ENCODE measurements at places on chromosomes 5 and 9. TPM values are rescaled to one million over a fixed set of nuclear protein-coding genes. Genes with fewer than 3 reads are reported as not detected.

FUT7 gene
- not detected for total RNA-seq

EIF4E1B gene
- total RNA-seq: not detected

SLC45A2 gene
- 2.1 TPM for total RNA-seq

NKD2 gene
- total RNA-seq: 23.3 TPM

MXD3 gene
- 29.5 TPM for total RNA-seq

BSPRY gene
- total RNA-seq: 9.0 TPM

RAI14 gene
- total RNA-seq: 83.1 TPM

PDE6A gene
- not detected for total RNA-seq

PCDHA1 gene
- not detected for total RNA-seq

RNF183 gene
- total RNA-seq: 0.77 TPM

OCLN gene
- 57.5 TPM for total RNA-seq

GRCh38 chr9:26524267-26524666 lies 368.3 kb downstream of the CAAP1 start:
- no peak for DNase-seq

DNA sequence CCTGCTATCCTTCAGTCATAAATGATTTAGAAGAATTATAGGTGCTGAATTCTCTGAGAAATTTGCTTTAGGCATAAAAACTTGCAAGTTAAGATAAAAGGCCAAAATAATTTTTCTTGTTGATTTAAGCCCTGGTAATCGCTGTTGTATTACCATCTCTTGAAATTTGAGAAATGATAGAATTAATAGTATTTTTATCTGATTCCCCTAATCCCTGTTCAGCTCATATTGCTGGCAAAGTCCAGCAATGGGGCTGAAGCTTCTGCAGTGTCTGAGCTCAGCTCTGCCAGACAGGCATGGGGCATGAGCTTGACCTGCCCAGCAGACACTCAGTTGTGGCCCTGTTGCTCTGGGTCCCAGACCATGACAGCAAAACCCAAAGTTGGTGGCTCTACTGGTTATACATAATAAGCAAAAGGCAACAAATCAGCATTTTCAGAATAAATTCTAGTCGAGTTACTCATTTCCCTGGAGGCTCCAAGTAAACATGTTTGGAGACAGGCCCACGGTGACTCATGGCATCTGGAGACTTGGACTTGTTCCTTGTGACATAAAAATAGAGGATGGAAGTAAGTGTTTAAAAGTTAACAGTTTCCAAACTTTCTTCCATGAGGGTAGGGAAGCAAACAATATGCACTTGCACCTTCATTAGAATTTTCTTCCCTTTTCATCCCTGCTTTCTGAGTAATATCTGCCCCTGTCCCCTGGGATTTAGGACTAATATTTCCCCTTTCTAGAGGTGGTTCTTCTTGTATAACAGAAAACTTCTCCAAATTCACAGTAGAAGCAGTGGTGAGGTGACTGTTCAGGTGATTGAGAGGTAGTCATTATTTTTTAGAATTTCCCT lies 60.2 kb upstream of the SLC2A8 start:
- DNase-seq: no peak

GRCh38 chr5:160545832-160546231 lies 124.2 kb downstream of the PTTG1 start:
- no peak for DNase-seq

- no peak for DNase-seq
These were observed 420.2 kb downstream of the AGTPBP1 start for GRCh38 chr9:85321561-85321960.

DNA sequence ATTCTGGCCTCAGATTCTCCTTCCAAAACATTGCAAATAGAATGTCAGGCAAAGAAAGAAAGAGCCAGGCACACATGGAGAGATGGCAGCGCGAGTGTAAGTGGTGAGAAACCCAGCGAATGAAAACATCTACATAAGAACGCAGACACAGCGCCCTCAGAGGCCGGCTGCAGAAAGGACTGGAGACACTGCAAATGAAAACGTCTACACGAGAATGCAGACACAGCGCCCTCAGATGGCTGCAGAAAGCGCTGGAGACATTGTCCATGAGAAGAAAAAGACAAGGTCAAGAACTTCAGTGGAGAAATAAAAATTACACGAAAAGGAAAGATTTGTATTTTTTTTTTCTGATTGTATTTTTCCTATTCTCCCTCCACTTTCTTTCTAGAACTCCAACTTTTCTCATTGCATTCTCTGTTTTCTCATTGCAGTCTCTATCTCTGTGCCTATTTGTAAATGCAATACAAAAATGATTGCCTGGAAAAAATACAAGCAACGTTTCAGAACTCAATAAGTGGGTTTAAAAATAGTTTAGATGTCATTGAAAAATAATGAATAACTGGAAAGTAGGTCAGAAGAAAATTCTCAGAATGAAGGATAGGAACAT lies 117.9 kb upstream of the LPCAT1 start:
- DNase-seq: no peak

- DNase-seq: no peak
These were observed 10.5 kb downstream of the LHX6 start for GRCh38 chr9:122218071-122218934.

- DNase-seq: no peak
These were observed 153.4 kb upstream of the TLX3 start for GRCh38 chr5:171155621-171156020.

DNA sequence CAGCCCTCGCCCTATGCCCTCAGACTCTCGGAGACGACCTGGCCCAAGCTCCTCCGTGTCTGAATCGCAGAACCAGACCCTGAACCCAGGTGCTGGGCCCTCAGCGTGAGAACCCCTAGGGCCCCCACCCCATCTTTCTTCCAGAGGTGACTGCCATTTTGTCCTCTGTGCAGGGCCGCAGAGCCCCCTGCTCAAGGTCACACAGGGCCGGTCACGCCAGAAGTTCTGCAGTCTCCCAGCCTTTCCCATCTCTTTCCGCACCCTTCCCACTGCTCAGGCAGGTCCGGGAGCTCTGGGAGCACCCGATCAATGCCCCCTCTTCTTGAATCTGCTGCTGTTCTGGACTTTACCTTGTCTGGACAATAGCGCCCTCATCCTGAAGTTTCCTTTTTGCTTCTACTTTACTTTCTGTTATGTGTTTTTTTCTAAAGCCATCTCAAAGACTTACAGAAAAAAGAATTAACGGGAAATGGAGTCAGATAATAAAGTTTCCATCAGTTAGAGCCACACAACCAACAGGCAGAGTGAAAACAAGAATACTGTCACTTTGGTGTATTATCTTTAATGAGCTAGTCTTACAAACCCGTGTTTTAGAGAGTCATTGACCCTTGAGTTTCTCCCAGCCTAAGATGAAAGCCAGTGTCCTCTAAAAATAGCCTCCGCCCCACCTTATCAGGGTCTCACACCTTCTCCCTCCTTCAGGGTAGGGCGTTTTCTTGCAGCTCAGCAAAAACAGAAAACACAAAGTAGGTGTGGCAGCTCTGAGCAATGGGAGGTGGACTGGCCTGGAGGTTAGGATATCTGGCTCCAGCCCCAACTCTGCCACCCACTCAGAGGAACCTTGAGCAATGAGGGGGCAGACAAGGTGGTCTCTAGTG lies 1.8 kb downstream of the TMOD1 start:
- no peak for DNase-seq

DNA sequence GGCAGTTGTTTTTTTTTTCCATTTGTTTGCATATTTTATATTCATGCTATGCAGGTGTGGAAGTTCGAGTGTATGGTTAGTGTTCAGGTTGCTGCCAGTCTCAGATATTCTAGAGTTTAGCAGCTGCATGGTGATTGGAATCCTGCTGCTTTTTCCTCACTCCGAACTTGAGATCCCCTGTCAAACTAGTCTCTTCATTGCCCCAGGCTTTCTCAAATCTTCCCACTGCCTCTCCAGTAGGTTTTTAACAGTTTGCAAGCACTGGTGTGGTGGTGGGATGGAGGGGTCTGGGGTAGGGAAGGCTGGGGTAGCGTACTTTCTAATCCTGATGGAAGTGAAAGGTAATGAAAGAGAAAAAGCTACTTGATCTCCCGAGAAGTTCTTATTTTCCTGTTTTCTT lies 112.9 kb downstream of the CHSY3 start:
- no peak for DNase-seq

- DNase-seq: no peak
These were observed 627.6 kb upstream of the SGCD start for GRCh38 chr5:155699385-155699784.

- no peak for DNase-seq
These were observed 96.1 kb downstream of the WDR41 start for GRCh38 chr5:77396017-77396416.

DNA sequence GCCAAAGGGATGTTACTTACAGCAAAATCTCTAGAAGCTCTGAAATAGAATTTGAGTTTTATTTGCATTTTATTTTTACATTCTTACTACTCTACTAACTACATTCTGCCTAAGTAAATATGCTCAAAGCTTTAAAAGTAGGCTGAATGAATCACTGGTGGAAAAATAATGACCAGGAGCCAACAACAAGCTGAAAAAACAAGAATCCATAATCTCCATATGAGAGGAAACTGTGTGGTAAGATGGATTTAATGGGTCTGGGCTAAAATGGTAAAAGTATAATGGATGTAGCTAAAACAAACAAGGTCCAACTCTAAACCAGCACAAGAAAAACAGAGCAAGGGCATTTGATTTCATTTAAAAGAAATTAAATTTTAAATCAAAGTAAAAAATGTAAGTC lies 525.8 kb upstream of the FTMT start:
- no peak for DNase-seq

- no peak for DNase-seq
These were observed 28.9 kb downstream of the ZNF169 start for GRCh38 chr9:94287877-94288513.

DNA sequence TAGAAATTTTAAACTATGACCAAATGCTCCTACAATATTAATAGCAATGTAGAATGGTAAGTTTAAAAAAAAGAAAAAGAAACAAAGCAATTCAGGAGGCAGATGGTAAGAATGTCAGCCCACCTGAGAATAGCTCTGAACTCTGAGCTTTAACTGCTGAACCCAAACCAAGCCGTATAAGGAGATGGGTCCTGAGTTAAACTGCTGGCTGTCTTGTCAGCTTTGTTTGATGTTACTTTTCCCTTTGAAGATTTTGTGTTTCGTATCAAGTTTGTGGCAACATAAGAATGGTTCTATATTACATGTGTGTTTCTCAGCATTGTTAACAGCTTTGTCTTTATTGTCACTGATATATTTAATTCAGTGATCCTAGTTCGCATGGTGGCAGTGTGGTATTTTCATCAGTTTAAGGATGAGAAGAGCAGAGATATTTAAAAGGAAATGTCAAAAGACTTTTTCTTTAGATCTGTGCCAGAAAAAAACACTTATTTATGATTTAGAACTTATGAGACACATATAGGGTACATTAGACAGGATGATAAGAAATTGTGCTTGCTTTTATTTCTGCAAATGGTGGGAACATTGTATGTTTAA lies 390.1 kb downstream of the CCDC171 start:
- no peak for DNase-seq

- no peak for DNase-seq
These were observed 144.4 kb downstream of the BNC2 start for GRCh38 chr9:16726029-16726428.

DNA sequence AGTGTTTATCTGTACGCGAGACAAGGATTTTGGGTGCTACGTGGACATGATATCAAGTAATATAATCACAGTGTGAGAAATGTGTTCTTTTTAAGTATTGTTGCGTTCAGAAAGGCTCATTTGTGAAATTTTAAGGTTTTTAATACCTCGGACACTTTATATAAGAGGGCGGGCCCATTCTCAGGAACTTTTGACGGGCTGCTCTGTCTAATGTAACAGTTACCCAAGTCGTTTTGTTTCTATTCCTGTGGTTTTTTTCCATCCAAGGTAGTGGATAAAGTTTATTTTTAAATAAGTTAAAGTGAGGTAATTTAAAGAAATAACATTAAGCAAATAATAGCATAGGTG lies 525 bp downstream of the SRP19 start:
- no peak for DNase-seq

GRCh38 chr5:108753331-108753730 lies 5.6 kb downstream of the FER start:
- no peak for DNase-seq

DNA sequence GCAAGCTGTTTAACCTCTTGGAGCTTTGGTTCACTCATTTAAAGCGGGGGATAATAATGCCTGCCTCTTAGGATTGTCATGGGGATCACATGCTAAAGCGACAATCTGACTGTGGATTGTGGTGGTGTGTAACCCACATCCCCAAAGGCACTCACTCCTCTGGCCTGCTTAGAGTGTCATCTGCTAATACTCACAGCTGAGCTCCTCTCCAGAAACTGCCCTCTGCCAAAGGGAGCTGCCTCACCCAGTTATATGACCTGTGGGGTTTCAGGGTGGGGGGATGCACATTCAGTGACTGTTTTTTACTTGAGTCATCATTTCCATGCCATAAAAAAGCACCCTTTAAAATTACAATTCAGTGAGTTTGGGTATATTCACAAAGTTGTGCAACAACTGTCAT lies 110.0 kb upstream of the SPOCK1 start:
- no peak for DNase-seq

- DNase-seq: no peak
These were observed 895.5 kb upstream of the DMAC1 start for GRCh38 chr9:8694983-8695588.

GRCh38 chr9:126386776-126387175 lies 60.1 kb downstream of the MVB12B start:
- no peak for DNase-seq

- DNase-seq: no peak
These were observed 69.4 kb downstream of the NPR3 start for GRCh38 chr5:32780508-32780919.

DNA sequence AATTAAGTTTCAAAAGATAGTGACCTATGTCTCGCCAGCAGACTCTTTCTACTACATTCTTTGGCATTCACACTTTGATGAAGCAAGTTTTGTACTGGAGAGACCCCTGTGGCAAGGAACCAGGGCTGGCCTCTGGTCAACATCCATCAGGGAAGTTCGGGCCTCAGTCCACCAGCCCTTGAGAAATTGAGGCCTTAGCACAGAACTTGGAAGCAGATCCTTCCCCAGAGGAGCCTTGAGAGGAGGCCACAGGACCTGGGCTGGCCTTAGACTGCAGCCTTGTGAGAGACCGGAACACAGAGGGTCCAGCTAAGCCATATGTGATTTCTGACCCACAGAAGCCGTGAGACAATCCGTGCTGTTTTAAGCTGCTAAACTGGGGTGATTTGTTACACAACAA lies 317.9 kb downstream of the ZSWIM6 start:
- no peak for DNase-seq

DNA sequence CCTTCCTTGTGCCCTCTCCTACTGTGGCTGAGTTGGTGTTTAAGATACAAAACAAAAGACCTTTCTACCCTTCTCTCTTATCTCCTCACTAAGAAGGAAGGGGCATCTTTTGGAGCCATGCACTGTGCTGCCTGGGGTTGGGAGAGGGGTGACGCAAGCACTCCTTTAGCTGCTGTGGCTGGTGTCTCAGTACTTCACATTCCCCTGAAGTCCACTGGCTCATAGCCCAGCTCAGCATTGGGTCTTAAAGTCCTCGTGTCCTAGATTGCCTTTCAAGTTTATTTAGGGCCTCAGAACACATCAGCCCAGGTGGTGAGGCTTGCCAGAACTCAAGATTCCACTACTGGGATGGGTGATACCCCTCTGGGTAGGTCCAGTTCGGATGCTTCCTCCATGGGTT lies 325.9 kb upstream of the CYLC2 start:
- no peak for DNase-seq

GRCh38 chr5:97022898-97023297 lies 87.0 kb downstream of the LNPEP start:
- DNase-seq: no peak
